ENCODE measurements at places on chromosomes 6 and 20.

- no peak for DNase-seq
Observed at GRCh38 chr6:131379948-131380347, 193.1 kb upstream of the ARG1 start.

GRCh38 chr6:49713346-49713745 is at the start of gene CRISP2:
Gene CRISP2, minus strand, starts transcription at chr6:49713543. Its CDS starts 4,347 bp downstream, at chr6:49709196.
- DNase-seq = no peak

GRCh38 chr6:56259234-56260077 is 12.1 kb upstream of the COL21A1 start:
- DNase-seq = no peak

- no peak for DNase-seq
Observed at GRCh38 chr6:51817832-51818231, 269.6 kb downstream of the PKHD1 start.

DNA sequence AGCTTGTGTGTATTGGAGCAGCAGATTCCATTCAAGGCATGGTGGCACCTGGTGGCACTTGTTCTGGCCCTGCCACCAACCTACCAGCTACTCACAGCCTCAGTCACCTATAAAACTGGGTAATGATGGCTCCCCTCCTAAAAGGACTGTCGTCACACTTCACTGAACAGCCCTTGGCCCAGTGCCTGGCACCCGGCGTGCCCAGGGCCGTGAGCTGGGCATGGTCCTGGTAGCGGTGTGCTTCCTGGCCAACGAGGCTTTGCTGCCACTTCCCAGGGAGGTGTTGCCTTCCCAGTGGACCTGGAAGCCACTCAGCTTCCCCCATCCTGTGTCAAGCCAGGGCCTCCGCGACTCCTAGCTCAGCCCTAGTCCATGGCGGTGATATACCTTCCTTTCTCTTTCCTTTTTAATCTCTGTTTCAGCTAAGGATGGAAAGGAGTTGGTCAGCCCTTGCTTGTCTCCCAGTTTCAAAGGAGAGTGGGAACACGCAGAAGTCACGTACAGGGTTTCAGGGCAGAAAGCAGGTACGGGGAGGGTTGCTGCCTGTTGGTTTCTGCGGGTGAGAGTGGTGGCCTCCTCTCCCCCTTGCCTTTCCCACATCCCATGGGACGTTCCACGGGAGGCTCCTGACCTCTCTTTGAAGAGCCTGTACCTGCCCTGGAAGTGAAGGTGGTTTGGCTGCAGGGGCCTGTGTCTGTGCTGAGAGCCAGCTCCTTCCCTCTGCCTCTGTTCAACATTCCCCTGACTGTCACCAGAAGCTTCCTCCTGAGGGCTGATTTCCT is 25.5 kb downstream of the ENTPD6 start:
- no peak for DNase-seq

DNA sequence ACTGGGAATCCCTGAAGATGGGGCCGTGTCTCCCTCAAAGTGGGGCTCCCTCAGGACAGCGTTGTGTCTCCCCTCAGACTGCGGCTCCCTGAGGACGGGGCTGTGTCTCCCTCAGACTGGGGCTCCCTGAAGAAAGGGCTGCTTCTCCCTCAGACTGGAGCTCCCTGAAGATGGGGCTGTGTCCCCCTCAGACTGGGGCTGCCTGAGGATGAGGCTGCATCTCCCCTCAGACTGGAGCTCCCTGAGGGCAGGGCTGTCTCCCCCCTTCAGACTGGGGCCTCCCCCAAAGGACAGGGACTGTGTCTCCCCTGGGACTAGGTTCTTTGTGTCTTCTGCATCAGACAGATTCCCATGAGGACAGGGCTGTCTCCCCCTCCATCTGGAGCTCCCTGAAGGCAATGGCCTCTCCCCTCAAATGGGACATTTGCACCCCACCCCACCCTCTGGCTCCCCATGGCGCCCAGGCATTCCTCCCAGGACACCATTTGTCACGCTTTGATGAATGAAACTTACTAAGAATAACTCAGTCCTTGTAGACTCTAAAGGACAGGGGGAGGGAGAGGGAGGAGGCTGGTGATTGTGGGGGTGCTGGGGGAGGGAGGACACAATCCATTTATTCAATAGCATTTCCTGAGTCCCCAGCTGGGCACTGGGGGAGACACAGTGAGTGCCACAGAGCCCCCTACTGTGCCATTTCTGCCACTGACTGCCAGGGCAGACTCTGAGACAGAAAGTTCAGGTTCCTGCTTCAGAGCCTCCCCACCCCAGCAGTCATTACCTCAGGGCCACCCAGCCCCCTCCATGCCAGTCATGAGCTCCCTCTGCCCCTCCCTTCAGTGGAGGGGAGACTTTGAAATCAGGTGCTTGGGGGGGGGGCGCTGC is 122.4 kb downstream of the MRPL14 start:
- no peak for DNase-seq

DNA sequence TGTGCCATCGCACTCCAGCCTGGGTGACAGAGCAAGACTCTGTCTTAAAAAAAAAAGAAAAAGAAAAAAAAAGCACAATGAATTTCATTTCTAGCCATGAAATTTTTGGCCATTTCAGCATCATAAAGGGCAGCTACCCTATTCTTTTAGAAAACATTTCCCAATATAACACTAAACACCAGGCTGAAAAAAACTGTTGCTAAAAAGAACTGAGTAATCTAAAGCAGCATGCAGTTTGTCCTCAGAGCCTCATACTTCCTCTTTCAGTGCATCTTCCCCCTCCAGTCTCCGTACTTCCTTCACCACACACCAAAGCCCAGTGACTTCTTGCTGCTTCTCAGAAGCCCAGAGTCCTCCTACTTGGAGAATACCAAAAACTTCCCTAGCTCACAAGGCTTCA is 5.6 kb upstream of the IFNGR1 start:
- DNase-seq = no peak

DNA sequence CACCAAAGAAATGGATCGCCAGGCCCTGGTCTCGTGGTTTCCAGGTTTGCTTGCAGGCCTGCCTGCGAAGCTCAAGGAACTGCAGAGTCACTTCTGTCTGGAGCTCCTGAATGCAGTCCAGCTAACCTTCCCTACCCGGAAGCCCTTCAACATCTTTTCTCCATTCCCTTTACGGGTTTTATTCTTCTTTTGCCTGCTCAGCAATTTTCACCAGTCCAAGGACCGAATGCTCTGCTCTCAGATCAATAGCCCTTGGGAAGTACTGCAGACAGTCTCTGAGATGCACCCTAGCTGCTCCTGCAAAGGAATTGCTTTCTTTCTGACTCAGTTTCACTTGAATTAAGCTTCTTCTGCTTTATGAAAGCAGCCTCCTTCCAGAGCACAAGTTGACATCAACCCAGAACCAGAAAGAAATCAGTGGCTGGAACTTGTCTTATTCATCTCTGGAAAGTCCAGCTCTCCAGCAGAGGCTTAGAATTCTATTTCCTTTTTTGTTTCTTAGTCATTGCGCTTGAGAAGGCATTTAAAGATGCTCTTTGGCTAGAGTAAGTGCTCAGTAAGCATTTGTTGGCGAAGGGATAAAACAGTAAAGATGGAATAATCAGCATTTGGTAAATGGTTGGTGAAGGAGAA is 18.7 kb upstream of the YWHAB start:
- no peak for DNase-seq

- DNase-seq = no peak
Observed at GRCh38 chr20:20037960-20038359, 14.3 kb downstream of the CRNKL1 start.

GRCh38 chr20:20740541-20740940 is 28.1 kb upstream of the RALGAPA2 start:
- DNase-seq = no peak

- no peak for DNase-seq
Observed at GRCh38 chr20:32605167-32605656, 20.1 kb upstream of the NOL4L start.

GRCh38 chr20:41175727-41176330 is 38.5 kb downstream of the PLCG1 start:
- peak; percentile 1 for DNase-seq

DNA sequence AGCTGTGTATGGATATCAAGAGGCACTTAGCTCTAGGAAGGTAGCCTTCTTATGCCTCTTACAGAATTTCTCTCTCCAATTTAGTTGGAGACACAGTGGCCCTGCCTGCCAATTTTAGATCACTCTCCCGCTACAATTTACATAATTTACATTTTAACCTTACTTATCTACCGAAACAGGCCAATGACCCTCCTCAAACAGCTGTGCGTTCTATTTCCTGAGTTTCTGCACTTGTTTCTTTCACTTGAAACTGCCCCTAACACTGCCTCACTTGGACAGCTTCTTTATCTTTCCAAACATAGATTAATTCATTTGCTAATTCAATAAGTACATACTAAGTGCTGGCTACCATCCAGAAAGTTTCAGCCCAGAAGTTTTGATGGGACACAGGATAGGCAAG is 52.9 kb upstream of the HDDC2 start:
- no peak for DNase-seq

Measured in stimulated activated naive CD8-positive, alpha-beta T cell treated with anti-CD3 and anti-CD28 coated beads, Interleukin-15, amount 100 ng/mL, for 72 hours (primary cell).